ENCODE measurements at places on chromosomes 3 and 15. TPM values are rescaled to one million over a fixed set of nuclear protein-coding genes. Genes with fewer than 3 reads are reported as not detected.
A peak's percentile ranks its signal among the peaks of the same experiment; 100 is the strongest.

Gene GABRR3
- not detected for total RNA-seq

DNA sequence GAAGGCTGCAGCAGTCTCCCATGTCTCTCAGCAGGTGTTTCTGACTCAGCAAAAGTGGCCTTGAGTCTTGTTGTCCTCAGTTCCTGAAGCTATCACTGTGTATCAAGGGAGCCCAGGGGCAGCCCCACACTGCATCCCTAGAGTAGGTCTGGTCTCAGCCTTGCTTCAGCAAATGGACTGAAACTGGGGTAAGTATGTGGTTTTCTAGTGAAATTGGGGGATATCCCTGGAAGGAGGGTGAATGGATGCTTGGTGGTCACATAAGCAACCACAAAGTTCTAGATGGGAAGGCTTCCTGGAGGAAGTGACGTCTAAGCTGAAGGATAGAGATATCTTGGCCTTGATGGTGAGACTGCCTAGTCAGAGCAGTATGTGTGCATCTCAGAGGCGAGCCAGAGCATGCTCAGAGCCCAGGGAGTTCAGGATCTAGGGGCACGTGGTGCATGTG, 38.4 kb downstream of the TMEM158 start:
- peak; percentile 43 for DNase-seq

GRCh38 chr3:35745802-35746484, 106.6 kb downstream of the ARPP21 start:
- no peak for DNase-seq

DNA sequence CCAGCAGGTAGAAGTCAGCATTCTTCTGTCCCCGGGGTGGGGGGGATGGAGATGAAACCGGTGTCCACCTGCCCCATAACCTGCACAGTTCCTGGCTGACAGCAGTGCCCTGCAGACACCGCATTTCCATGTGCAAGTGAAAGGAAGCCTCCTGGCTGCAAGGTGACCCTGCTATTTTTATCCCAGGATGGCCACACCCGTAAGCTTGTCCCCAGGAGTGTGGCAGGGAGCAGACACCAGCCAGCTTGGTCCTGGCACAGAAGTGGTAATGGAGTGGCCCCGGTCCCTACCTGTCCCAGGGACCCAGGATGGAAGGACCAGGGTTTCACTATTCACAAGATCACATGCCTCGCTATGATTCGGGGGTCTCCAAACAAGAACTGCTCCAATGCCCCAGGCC, 85.3 kb upstream of the RPL32 start:
- no peak for DNase-seq

DNA sequence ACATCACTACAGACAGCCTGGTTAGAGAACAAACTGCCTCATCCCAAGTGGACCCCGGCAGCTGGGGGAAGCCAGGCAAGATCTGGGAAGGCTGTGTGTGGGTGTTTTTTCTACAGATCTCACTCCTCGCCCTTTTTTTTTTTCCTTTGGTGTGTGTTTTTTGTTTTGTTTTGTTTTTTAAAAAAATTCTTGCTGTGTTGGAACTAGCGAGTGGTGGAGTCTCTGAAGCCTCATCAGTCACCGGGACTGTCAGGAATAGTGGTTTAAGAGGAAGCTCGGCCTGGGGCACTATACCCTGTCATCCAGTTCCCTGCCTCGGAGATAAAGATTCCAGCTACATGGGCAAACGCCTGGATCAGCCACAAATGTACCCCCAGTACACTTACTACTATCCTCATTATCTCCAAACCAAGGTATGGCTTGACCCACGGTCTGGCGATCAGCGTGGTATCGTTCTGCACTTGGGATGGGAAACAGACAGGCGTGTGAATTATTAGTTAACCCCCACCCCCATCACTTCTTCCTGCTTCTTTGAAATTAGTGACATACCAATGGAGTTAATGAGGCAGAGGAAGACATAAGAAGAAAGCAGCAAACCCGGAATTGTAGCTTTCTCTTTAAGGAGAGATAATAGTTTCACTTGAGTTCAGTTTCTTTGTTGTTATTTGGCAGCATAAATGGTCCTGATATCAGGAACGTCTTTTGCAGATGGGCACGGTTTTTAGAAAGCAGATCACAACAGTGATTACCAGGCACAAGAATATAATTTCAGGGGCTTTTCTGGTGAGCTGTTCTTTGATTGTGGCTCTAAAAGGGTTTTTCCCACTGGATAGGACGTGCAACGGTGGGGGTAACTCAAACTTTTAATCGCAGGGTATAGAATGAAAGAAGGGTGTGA, 722 bp downstream of the RBMS3 start:
- DNase-seq = peak; percentile 20

GRCh38 chr15:74928771-74929198, 9.1 kb downstream of the COX5A start:
- no peak for DNase-seq

GRCh38 chr15:42141795-42142667, 14.4 kb downstream of the PLA2G4F start:
- peak; percentile 2 for DNase-seq

DNA sequence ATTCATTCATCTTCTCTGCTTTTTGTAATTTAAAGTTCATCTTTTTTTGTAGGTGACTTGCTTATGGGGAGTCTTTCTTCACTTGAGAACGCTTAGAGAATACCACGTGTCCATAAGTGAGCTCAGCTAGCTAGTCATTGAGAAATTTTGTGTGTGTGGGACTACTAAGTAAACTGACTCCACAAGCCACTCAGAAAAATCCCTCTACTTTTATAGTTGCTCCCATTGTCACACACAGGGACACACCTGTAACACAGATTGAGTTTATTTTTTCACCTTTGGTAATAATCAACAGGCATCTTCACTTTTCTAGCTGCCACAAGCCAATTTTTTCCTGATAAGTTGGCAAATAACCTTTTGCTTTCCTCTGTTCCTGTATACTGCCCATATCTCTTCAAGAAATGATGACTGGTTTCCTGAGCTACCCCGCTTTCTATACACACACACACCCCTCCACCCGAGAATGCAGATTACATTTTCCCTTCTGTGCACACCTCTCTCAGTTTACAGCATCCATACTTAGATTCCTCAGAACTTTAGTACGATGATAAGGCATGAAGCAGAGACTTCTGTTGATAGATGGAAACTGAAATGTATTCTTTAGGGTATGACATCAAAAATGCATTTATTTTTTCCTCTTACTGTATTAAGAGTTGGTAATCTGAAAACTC, 4.6 kb downstream of the TSC22D2 start:
- peak; percentile 31 for DNase-seq

DNA sequence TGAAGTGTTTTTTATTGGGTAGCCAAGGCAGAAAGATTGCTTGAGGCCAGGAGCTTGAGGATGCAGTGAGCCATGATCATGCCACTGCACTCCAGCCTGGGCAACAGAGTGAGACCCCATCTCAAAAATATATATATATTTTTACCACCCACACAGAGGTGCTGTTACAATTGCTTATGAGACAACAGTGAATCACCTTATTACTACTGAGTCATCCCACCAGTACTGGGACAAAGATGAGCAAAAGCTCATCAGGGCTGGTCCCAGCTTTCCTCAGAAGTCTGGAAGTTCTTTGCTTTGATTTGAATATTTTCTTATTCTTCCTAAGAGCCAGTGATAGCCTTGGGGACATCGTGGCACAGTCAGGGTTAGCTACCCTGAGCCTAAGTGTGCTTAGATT, 207.7 kb downstream of the SOX2 start:
- no peak for DNase-seq

GRCh38 chr15:32746116-32746857, 28.5 kb downstream of the GREM1 start:
- no peak for DNase-seq

DNA sequence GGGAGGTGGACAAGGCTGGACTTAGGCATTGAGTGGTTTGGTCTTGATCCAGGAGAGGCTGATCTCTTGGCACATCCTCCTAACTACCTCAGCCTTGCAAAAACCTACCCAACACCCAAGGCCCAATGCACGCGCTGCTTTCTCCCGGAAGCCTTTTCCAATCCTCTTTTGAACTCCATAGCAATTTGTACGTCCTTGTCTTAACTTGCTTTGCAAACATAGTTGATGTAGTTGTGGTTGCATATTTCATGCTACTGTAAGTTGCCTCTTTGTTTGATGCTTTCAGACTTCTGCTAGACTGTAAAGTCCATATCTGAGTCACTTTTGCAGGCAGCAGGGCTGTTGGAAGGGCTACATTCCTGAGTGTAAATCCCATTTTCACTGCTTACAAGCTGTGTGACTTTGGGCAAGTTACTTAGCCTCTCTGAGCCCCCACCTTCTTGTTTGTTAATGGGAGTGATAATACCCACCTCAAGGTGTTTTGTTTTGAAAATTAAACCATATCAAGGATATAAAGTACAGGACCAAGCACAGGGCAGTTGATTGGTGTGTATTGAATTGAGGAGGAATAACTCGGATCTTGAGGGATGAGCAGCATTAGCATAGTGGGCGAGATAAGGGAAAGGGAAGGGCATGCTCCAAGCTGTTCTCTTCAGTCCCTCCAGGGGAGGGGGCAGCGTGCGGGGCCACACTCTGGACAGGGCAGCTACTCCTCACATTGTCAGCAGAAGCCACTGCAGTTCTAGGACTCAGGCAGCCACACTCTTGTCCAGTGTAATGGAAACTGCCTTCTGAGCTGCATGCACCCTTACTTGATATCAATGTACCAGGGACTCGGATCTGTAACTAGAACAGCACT, 28.8 kb downstream of the SIAH2 start:
- no peak for DNase-seq

DNA sequence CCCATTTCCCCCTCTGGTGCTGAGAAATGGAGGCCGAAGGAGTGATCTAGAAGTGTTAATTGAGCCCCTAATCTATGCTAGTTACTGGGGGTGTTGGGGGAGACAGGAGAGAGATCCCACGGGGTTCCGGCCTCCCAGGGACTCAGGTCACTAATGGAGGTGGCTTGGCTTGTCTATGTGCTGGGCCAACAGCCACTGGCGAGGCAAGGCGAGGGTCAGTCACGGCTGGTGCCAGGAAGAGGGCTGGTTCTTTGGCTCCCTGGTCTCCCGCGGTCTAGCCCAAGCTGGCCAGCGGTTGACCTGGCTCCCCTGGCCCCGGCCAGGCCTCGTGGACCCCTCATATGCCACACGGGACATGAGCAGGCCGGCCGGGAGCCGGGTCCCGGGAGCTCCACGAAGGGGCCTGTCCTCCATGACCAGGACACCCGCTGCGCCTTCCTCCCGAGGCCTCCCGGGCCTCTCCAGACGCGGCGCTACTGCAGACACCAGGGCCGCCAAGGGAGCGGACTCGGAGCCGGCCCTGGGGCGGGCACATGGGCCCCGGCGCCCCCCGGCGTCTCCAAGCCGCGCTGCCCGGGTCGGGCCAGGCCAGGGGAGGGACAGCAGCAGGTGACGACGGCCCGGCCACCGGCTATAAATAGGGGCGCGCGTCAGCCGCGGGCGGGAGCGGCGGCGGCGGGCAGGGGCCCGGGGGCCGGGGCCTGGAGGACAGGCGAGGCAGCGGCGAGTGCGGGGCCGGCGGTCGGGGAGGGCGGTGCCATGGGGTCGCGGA, at the start of gene ALPK3:
Gene ALPK3 (plus strand): TSS at position 663 of the 772 bp plus-strand sequence. CDS start 97 bp downstream, at position 760.
- no peak for DNase-seq

DNA sequence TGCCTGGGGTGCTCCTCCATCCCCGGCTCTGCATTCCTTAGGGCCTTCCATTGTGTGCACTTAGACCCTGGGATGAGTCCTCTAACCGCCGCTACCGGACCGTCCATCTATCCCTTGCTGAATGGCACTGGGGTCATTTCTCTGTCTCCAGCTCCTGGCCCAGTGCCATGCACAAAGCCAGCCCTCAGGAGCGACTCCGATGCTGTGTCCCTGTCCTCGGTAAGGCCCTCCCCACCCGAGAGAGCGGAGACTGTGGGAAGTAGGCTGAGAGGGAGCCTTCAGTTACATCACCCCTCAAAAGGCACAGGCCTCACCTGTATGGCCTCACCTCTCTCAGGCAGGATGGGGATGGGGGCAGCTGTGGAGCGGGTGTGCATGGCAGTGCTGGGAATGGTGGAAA, 33.8 kb downstream of the MUC4 start:
- DNase-seq = no peak

All from activated CD4-positive, alpha-beta T cell treated with anti-CD3 and anti-CD28 coated beads for 36 hours (primary cell).